HepG2 (cell line): ENCODE measurements at places on chromosomes 11 and 22. TPM values are rescaled to one million over a fixed set of nuclear protein-coding genes. Genes with fewer than 3 reads are reported as not detected.

CDC42BPG gene
- 0.77 and 1.4 TPM in 2 replicates for total RNA-seq

DNA sequence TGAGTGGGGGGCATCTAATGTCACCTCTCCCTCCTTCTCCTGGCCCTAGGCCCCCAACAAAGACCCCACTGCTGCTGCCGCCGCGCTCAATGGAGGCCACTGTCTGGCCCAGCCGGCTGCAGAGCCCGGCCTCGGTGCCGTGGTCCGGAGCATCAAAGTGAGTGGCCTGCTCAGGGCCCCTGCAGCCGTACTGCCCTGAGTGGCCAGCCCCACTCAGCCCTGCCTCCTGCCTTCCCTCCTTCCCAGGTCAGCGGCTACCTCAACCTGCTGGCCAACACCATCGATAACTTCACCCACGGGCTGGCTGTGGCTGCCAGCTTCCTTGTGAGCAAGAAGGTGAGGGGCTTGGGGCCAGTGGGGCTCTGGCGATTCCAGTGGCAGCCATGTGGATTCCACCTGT lies 5.0 kb downstream of the SLC39A13 start:
- no peak for DNase-seq
- H3K4me3 ChIP-seq = no peak overlapping the region
- H3K27ac ChIP-seq = no peak overlapping the region
- H3K36me3 ChIP-seq = peaks cover 13% of the 10 kb centered on the region

- H3K36me3 ChIP-seq = peaks cover 9% of the 10 kb centered on the region
- no peaks in the 10 kb centered on the region for H3K27me3 ChIP-seq
- H3K4me1 ChIP-seq = peaks cover 50% of the 10 kb centered on the region
- no peak overlapping the region for H3K27ac ChIP-seq
Observed at GRCh38 chr11:64805481-64805880, 2.5 kb upstream of the MAP4K2 start.

- H3K36me3 ChIP-seq = no peaks in the 10 kb centered on the region
- DNase-seq = no peak
- H3K27ac ChIP-seq = no peak overlapping the region
Observed at GRCh38 chr11:126547161-126547560, 191.7 kb downstream of the ST3GAL4 start.

SLC22A9 gene
- total RNA-seq = 1.9 and 4.0 TPM in 2 replicates

GRCh38 chr22:19527321-19527721 lies 3.1 kb upstream of the CLDN5 start:
- no peak overlapping the region for H3K4me3 ChIP-seq
- H3K27ac ChIP-seq = no peak overlapping the region
- H3K4me1 ChIP-seq = no peaks in the 10 kb centered on the region
- no peaks in the 10 kb centered on the region for H3K36me3 ChIP-seq
- peaks cover 18% of the 10 kb centered on the region; the same call in 1 of the 3 replicates for H3K27me3 ChIP-seq
- no peak for DNase-seq

- H3K27ac ChIP-seq = no peak overlapping the region
- no peaks in the 10 kb centered on the region for H3K27me3 ChIP-seq
- H3K4me3 ChIP-seq = no peak overlapping the region
Observed at GRCh38 chr22:30186510-30186909, 60.0 kb downstream of the LIF start.
